ENCODE measurements at places on chromosomes 13 and 19.

GRCh38 chr13:32639502-32640105 lies 53.4 kb downstream of the PDS5B start:
- DNase-seq, result peak; percentile 40

GRCh38 chr13:21034603-21035191 lies 26.7 kb downstream of the LATS2 start:
- DNase-seq, result no peak

GRCh38 chr19:16203256-16204004 lies 5.7 kb downstream of the AP1M1 start:
- DNase-seq, result no peak

DNA sequence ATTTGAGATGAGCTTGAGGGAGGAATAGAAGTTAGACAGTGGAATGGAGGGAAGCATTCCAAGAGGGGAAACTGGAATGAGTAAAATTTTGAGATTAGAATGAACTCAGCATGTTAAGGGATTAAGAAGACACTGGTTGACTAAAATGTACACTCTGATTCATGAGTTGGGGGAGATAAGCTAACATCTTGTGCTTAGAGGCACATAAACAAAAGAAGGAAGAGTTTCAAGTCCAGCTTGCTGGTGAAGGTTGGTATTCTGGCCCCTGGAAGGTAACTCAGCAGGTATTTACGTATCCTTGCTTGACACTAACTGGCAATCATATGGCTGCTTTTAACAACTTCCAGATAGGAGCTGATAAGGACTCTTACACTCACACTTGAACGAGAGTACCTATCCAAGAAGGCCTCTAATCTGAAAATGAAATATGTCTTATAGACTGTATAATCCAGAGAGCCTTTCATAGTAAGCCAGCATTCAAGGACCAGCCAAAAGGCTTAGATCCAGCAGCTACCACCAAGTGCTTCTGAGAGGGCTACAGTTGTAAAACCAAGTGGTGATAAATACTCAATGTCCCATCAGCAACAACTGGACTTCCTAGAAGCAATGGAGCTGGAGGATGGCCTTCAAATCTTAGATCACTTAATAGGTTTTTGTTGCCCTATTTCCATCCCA lies 149.7 kb upstream of the SERP2 start:
- no peak for DNase-seq

- no peak for DNase-seq
These were observed 930 bp upstream of the FBN3 start for GRCh38 chr19:8150178-8150865.

DNA sequence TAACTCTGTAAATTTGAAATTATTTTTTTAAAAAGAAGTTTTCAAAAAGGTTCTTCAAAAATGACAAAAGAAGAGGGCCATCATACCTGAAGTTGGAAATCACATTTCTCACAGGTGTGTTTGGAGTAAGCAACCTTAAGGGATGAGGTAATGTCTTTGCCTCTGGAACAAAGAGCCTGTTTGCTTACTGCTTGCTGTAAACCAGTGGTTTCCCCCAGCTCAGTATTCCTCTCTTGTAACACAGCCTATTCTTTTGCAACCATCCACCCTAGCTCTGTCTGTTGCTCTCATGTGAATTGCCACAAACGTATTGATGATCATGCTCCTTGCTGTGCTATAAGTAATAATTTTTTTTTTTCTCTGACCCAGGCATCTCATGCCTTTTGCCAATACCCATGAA lies 38.1 kb downstream of the UCHL3 start:
- no peak for DNase-seq

GRCh38 chr19:51065221-51065960 lies 499 bp upstream of the KLK13 start:
- DNase-seq, result no peak

GRCh38 chr19:374886-375235 lies 30.3 kb upstream of the MIER2 start:
- DNase-seq, result no peak

DNA sequence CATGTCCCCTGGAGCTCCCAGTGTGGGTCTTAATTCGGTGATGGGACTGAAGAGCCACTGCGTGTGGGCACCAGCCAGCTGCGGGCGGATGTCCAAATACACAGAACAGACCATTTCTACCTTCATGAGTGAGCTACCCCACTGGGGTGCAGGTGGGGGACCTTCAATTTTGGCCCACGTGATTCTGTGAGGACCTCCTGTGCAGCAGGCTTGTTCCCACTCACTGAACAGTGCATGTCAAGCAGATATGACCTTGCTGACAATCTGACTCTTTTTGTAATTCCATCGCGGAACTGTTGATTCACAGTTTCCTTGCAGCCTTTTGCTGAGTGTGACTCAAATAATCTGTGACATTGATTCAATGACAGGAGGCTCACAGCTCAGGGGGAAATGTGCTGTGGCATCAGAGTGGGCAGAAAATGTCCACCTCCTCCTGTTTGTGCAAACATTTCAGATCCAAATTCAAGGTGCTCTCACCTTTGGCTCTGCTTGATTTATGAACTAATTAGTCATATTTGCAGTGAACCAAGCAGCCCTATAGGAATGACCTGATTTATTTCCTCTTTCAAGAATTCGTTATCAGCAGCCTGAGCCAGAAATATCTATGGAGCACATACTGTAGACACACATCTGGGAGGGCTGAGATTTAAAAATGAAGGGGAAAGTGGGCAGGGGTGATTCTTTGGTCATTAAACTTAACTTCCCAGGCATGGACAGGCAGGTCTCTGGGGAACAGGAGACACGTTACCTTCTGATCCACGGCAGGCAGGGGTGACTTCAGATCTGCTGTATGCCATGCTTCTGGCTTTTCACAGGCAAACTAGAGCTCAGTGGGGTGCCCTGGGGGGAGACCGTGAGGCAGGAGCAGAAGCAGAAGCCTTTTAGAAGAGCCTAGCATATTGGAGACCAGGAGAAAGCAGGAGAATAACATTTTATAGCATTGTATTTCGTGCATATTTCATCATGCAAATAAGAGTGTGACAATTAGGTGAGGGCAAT lies 170.0 kb upstream of the KL start:
- DNase-seq, result no peak

DNA sequence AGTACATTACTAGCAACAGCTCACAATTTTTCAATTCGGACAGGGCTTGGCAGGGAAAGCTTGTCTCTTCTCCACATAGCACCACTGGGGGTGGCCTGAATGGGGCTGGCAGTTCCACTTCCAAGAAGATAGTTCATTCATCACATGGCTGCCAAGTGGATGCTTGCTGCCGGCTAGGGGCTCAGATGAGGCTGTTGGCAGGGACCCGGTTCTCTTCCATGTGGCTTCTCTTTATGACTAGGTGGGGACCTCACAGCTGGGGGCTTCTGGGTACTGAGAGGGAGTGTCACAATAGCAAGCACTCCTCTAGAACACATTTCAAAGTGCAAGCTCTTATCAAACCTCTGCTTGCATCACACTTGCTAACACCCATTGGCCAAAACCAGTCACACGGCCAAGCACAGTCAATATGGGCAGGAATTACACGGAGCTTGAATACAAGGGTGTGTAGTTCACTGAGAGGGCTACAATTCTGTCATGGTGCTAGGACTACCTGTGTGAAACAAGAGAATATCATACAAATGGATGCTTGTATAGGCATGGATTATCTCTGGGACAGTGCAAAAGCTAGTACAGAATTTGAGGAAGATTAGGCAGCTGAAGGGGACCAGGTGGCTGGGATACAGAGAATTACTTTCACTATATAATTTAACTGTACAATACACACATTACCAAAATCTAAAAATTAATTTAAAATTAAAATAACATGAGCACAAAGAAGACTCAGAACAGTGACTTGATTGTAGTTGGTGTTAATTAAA lies 32.3 kb downstream of the ATP7B start:
- no peak for DNase-seq

GRCh38 chr19:23986623-23987022 lies 71.9 kb downstream of the ZNF726 start:
- no peak for DNase-seq

DNA sequence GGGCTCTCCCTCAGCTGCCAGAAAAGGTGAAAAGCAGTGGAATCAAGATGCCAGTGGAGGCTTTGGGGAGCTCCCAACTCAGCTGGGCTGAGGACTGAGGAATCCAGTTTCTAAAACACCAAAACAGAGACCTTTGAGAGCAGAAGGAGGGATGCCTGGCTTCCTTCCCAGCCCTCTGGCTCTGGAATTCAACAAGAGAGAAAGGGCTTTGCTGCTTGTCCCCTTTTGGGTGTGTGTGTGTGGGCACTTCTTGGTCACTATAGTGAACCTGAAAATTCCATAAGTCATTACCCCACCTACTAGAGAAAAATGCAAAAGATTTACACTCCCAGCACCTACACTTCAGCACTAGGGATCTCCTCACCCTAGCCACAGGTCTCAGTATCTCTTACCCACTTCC lies 30.3 kb upstream of the CYP2B6 start:
- DNase-seq, result no peak

DNA sequence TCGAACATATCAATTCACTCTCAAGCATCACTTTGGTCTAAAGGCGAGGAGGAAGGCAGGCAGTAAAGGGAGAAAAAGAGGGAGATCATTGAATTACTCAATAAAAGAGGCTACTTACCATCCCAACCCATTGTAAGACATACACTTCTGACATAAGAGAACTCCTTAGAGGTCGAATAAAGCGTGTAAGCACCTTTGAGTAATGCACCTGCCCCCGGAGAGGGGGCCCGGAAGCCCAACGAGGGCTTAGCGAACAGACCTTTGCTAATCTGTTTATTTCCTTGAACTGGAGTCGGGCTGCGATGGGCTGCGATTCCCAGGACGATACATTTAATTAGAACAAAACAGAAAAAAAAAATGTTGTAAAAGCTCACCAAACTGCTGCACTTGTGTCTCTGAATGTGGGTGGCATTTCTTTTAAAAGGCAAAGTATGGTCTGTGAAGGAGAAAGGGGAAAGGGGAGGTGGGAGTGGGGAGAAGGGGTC lies 3.0 kb downstream of the ZC3H4 start:
- peak; percentile 54 for DNase-seq

DNA sequence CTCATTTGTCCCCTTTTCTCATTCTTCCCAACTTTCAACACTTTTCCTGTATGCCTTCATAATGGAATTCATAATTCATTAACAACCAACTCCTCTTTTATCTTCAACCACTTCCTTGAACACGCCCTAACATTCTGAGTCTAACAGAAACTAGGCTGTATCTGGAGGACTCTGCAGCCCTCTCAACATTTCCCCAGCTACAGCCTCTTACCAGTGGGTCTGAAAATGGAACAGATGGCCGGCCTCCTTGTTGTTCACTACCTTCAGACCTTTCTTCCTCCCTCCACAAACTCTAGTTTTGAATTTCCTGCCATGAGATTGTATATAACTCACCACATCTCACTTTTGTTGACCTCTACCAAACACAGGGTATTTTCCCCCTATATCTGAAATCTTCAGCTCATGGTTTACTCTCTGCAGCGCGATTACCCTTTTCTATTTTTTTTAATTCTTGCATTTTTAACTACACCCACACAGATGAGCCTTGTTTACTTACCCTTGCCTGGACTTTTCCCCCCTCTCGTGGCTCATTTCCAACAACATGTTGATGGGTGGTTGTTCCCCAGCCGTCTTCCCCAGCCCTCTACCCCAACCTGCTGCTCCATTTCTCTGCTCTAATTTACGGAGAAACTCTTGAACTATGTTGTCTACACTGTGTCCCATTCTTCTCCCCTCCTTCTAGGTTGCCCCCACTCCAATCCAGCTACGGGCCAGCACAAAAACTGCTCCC lies 846 bp downstream of the ZNF790 start:
- DNase-seq, result no peak

DNA sequence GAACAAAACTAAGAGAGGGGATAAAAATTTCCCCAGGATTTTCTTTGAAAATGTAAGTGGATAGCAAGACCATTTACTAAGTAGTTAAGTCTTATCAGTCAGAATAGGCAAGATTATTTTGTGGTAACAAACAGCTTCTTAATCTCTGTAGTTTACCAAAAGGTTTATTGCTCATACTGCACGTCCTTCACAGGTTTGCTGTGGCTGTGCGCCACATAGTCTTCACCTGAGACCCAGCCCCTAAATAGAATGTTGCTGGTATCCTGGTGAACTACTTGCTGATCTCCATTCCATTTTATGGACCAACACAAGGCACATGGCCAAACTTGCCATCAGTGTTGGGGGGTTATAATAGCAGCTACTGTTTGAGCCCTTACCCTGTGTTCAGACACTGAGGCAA lies 44.6 kb downstream of the FNDC3A start:
- no peak for DNase-seq

- no peak for DNase-seq
These were observed 1.7 kb upstream of the DLEU7 start for GRCh38 chr13:50845211-50845610.

GRCh38 chr13:50393628-50394027 lies 378.4 kb downstream of the KCNRG start:
- DNase-seq, result no peak

GRCh38 chr19:7928741-7929701 lies 3.1 kb upstream of the CTXN1 start:
- peak; percentile 65 for DNase-seq

DNA sequence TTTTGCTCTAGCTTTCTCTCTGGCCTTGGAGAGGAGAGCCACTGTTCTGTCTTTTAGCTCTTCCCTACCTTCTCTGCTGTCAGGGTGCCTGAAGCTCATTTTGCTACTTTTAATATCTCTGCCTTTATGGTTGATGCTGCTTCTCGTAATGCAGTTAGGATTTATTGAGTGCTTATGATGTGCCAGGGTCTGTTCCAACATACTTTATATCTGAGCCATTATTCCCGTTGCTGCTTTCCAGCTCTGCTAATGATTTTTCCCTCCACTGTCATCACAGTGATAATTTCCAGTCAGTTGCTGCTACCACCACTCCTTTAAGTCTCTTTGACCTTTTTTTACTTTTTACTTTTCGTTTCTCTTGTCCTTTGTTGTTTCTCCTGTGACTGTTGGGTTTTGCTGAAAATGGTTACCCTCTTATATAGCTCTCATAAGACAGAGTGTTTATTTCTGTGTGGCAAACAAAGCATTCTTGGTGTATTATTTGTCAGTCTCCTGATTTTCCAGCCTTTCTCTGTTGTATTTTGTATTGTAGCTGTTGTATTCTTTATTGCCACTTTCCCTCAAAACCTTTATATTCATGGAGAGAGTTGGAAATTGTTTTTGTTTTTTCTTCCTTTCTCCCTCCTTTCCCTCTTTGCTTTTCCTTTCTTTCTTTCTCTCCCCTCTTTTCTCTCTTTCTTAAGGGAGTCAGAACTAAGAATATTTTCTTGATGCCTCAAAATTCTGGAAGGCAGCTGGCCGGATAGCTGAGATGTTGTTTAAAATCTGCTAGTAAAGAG lies 37.4 kb downstream of the COG6 start:
- DNase-seq, result no peak

- DNase-seq, result no peak
These were observed 12.8 kb downstream of the C19orf81 start for GRCh38 chr19:50661766-50662650.

GRCh38 chr19:2854849-2855248 lies 12.3 kb upstream of the ZNF556 start:
- no peak for DNase-seq

- DNase-seq, result no peak
These were observed 340.0 kb downstream of the SPRY2 start for GRCh38 chr13:80000684-80001509.

GRCh38 chr13:29704648-29705047 lies 109.2 kb upstream of the SLC7A1 start:
- no peak for DNase-seq

- no peak for DNase-seq
These were observed 16.3 kb downstream of the CILP2 start for GRCh38 chr19:19554074-19555023.

- DNase-seq, result no peak
These were observed 62.4 kb downstream of the MBNL2 start for GRCh38 chr13:97284558-97284957.
